HuH-7.5 (cell line): ENCODE measurements at places on chromosomes 5 and 9.

- DNase-seq = no peak
Observed at GRCh38 chr9:95297316-95297715, 20.2 kb downstream of the FANCC start.

GRCh38 chr9:122086873-122087272 lies 6.2 kb downstream of the TTLL11 start:
- no peak for DNase-seq

GRCh38 chr9:109282302-109282701 lies 38.6 kb downstream of the EPB41L4B start:
- DNase-seq = no peak

DNA sequence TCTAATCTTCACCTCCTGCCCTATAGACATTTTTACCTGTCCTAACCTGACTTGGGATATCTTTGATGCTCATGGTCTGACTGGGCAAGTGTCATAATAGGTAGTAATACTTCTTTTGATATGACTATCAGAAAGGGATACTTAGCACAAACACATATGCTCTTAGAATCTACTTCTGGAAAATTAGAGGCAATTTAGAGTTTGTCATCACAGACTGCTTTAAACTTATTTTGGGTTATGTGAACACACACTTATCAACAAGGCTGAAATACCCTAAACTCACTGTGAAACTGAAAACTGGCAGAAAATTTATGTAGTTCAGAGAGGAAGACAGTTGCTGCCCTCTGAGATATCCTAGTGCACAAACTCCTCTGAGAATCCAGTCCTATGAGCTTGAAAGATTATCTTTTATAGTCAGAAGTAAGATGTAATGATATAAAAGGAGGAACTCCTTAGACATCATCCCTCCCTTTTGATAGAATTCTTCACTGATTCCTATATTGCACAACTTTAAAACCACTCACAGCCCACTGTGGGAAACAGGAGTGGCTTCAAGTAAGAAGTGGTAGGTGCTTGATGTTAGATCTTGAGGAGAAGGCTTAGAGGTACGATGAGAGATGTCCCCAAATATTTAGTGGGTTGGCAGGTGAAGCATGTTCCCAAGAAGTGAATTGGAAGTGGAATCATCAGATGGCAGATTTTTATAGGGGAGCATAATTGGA lies 273.3 kb downstream of the MAN2A1 start:
- DNase-seq = no peak

DNA sequence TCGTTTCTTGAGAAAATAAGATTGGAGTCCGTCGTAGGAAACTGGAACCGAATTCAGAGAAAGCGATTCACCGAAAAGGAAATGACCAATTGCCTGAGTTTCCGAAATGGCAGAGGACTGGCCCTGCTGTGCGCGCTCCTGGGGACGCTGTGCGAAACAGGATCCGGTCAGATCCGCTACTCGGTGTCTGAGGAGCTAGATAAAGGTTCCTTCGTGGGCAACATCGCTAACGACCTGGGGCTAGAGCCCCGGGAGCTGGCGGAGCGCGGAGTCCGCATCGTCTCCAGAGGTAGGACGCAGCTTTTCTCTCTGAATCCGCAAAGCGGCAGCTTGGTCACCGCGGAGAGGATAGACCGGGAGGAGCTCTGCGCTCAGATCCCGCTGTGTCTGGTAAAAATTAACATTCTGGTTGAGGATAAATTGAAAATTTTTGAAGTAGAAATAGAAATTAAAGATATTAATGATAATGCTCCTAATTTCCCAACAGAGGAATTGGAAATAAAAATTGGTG lies 379 bp downstream of the PCDHGA3 start:
- no peak for DNase-seq

- DNase-seq = peak; percentile 18
Observed at GRCh38 chr5:6634306-6634705, 1.1 kb downstream of the SRD5A1 start.

- DNase-seq = no peak
Observed at GRCh38 chr5:134517553-134517952, 7.9 kb upstream of the JADE2 start.
